ENCODE measurements at places on chromosomes 4 and X.

GRCh38 chrX:24920769-24921168 lies 95.0 kb downstream of the ARX start:
- no peak for DNase-seq

DNA sequence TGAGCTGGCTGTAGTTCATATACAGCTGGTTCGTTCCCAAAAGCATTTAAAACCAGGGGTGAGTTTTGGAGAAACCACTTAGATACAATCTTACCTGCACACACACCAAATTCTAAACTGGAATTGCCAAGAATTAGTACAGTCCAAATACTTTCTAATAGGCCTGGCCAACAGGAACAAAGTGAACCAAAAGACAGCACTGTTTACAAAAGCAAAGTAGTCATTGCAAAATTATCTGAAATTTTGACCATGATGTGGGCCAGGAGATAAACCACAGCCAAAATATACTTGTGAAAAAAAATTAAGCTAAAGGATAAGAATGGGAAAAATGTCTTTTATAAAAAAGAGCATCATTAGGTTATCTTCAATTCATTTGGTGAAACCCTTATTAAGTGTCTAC lies 37.9 kb upstream of the NAP1L5 start:
- DNase-seq = no peak

GRCh38 chr4:189785257-189785656 lies 155.4 kb upstream of the FRG1 start:
- DNase-seq = no peak

DNA sequence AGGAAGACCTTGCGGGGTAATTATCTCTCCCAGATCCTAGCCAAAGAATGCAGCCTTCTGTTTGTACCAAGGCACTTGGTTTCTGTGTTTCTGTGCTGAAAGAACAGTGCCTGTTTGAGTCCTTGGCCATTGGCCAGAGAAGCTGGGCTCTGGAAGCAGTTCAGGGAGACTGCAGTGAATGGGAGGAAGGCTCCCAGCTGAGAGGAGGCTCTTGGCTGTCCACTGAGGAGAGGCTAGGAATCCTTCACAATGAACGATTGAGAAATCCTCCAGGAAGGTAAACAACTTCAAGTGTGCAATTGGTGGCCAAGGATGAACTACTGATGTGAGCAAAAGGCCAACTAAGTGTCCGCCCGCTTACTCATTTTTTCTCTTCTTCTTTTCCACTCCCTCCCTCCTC lies 61.3 kb downstream of the HS3ST1 start:
- DNase-seq = no peak

GRCh38 chr4:8078109-8078494 lies 80.5 kb downstream of the ABLIM2 start:
- no peak for DNase-seq

DNA sequence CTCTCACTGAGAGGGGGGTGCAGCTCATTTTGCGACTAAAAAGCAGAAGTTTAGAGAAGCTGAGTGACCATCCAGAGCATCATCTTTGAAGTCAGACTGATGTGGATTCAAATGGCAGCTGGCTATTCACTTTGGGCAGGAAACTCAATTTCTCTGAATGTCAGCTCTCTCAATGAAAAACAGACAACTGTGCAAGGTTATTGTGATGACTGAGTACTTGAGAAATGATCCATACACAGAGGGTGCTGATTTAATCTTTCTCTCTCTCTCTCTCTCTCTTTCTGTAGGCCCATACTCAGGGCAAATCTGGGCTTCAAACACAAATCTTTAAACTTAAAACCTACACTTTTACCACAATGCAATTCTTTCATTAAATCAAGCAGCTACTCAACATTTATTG lies 185.8 kb upstream of the SLIT2 start:
- DNase-seq = no peak

- DNase-seq = no peak
Measured at GRCh38 chrX:81890521-81890920, 688.6 kb downstream of the SH3BGRL start.

DNA sequence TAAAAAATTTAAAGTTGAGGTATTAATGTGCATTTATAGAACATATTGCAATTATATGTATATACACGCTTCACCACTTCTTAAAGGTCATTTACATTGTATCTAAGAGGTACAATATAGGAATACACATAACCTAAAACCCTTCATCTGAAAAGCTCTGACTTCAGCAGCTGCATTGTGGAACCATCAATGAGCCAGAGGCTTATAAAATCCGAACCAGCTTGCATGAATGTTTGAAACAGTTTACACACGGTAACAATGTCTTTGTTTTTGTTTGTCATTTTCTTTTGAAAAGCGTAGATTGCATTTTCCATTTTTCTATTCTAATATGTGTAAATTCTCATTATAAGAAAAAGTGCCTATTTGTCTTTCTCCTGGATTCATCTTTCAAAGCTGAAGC lies 221.6 kb downstream of the DCLK2 start:
- no peak for DNase-seq

- no peak for DNase-seq
Measured at GRCh38 chr4:72701987-72702819, 133.2 kb upstream of the ADAMTS3 start.

DNA sequence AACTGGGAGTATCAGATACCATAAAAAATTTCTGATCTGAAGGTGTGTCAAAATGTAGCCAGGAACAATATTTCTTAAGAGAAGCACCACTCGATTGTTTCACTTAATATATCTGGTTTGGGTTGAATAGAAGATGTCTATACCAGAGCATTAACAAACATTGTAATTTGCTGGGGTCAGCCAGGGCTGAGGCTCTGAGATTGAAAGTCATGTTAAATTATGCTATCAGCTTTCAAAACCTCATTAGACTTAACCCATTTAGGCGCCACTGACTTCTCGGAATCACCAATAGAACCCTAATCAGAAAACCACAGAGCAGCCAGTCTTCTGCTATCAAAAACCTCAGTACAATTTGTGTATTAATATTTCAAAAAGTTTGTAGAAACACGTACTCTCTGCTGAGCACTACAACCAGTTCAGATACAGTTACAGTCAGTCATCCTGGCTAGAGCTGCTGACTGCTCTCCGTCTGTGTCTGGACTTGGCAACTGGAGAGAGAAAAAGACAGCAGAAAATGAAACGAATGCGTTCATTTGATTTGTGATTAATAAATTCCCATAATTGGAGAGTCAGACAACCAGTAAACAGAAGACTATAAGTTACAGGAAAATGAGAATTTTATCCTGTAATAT lies 848.6 kb upstream of the PABPC4L start:
- DNase-seq = no peak

DNA sequence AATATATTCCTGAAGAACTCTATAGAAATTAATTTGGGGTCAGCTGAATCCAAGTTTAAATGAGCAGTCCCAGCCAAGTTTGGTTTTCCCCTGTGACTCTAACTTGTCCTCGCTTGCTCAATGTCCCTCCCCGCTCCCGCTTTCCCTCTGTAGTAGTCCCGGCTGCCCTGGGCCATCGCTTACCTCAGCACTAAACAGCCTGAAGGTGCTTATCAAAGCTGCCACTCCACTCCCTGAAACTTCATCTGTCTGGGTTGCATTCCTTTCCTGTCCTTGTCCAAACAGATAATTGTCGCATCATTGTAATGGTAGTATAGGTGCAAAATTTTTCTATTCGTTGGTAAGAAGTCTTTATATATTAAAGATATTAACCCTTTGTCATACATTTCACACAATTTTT lies 12.8 kb downstream of the SLC25A43 start:
- no peak for DNase-seq

GRCh38 chr4:8543623-8544022 lies 36.6 kb upstream of the GPR78 start:
- DNase-seq = no peak

- no peak for DNase-seq
Measured at GRCh38 chr4:90546114-90546513, 418.9 kb downstream of the CCSER1 start.

DNA sequence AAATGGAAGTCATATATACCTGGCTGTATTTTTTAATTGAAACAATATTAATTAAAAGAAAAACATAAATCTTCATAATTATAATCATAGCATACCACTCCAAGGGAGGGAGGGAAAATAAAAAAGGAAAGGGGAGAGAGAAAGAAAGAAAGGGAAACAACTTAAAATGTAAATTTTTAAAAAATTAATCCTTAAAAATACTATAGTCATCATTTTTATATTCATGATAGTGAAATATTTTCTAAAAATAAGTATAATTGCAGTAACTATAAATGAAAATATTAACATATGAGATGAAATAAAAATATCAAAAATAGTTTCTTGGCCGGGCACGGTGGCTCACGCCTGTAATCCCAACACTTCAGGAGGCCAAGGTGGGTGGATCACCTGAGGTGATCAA lies 59.2 kb downstream of the DDX60L start:
- DNase-seq = no peak

- no peak for DNase-seq
Measured at GRCh38 chrX:41596596-41596995, 92.2 kb upstream of the GPR34 start.

GRCh38 chr4:42497142-42497910 lies 100.0 kb downstream of the SHISA3 start:
- no peak for DNase-seq

GRCh38 chr4:189940178-189941004 lies at the start of gene FRG1:
TSS of gene FRG1 (plus strand) at chr4:189940872. CDS start at chr4:189941010, 138 bp downstream.
- peak; percentile 91 for DNase-seq

GRCh38 chr4:55173580-55173979 lies 48.2 kb upstream of the KDR start:
- DNase-seq = no peak

GRCh38 chr4:79632114-79632513 lies 224.1 kb upstream of the GK2 start:
- no peak for DNase-seq
